ENCODE measurements at places on chromosomes 3 and 15.

GRCh38 chr3:57434041-57434440 lies 110.1 kb downstream of the DNAH12 start:
- DNase-seq: no peak

DNA sequence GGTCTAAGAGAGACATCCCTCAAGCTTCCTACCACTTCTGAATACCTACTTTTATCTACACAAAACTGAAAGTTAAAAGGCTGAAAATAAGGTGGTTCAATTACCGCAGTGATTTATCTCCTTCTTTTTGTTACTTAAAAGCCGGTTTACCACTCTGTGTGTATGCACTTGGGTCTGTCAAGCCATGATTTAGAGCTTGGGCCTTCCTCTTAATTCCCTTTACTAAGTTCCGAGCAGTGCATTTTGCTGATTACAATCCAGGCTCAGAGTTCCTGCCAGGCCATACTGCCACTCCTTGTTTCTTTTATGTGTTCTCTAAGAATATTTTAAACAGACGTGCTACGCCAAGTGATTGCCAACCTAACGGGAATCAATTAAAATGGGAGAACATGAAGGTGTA lies 16.5 kb downstream of the KCTD6 start:
- DNase-seq: no peak

GRCh38 chr15:93671387-93671943 lies 559.9 kb upstream of the MCTP2 start:
- peak; percentile 61 for DNase-seq

GRCh38 chr15:89114990-89115389 lies 26.7 kb downstream of the ABHD2 start:
- DNase-seq: no peak

DNA sequence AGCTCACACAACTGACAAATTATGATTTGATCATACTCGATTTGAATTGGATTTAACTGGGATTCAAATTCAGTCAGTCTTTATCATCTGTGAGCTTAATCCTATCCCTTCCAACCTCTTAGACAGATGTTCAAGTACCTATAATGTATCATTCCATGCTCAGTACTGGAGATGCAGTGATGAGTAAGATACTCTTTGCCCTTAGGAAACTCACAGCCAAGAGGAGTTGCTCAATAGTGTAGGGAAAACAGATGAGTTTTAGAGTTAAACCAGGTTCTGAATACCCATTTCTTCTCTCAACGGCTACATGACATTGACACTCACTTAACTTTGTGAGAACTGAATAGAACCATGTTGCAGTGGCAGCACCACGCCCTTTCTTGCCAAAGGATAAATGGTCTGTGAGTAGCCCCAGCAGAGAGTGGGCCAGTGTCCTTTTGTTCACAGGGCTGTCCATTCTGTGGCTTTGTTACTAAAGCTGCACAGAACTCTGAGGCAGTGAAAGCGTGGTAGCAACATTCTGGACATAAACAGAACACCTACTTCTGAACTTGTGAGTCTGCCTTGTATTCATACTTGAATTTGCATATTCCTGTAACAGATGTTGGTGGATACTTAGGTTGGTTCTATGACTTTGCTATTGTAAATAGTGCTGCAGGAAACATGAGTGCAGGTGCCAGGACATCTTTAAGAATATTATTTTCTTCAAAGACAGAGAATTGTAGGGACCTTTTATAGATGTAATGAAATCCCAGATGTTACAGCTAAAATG lies 91.6 kb downstream of the RASA2 start:
- DNase-seq: no peak

DNA sequence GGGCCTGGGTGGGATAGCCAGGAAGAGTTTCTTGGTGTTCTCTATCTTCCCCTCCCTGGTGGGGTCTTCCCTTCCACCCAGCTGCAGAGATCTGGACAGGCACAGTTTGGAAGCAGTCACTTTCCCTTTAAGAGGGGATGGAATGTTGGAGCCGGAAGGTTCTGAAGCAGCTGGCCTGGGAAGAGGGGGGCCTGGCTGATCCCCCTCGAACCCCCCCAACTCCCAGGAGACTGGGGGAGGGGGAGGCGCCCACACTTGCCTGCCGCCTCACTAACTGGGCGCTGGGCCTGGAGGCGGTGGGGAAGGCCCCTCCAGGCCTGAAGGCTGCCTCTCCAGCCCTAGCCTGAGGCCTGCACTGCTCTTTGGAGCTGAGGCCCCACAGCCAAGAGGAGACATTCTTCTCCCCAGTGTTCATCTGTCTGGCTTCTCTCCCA lies 1.4 kb downstream of the DVL3 start:
- peak; percentile 93 for DNase-seq

DNA sequence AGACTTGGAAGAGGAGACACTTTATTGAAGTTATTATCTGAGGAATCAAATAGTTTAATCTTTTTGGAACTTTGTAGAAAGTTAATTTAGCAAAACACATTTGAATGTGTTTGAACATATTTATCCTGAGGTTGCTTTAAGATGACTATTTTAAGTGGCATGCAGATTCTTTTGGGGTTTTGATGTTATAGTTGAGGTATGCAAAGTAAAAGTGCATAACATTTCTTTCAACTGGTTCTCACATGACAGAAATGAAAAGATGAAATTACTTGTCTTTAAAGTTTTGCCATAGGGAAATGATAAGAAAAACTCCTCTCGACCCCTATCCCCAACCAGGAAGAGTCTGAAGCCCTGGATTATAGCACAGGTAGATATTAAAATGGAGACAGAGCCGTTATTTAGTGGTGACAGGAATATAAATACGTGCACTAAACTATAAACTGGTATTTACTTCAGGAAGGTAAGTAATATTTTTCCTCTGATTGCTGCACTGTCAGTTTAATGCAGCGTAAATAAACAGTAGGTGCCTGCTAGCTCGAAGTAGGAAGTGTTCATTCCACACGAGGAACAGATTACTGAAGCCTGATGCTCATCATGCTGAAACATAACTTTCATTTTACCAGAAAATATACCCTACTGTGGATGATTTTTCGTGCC lies 15.1 kb upstream of the SATB1 start:
- no peak for DNase-seq

GRCh38 chr3:197499427-197499826 lies 56.3 kb downstream of the BDH1 start:
- no peak for DNase-seq

DNA sequence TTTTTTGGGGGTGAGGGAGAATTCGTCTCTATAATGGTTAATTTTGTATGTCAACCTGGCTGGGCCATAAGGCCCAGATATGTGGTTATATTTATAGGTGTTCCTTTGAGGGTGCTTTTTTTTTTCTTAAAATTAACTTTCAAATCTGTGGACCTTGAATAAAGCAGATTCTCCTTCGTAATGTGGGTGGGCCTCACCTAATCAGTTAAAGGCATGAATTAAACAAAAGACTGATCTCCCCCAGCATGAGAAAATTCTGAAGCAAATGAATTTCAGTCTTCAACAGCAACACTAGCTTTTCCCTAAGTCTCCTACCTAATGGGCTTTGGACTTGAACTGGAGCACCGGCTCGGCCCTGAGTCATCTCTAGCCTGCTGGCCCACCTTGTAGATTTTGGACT lies 77.4 kb downstream of the GMNC start:
- DNase-seq: no peak

- DNase-seq: no peak
Observed at GRCh38 chr15:40591389-40591788, 2.7 kb upstream of the KNL1 start.

GRCh38 chr15:50016951-50017350 lies 102.1 kb downstream of the ATP8B4 start:
- no peak for DNase-seq

- DNase-seq: no peak
Observed at GRCh38 chr3:191235331-191236314, 36.6 kb downstream of the OSTN start.

DNA sequence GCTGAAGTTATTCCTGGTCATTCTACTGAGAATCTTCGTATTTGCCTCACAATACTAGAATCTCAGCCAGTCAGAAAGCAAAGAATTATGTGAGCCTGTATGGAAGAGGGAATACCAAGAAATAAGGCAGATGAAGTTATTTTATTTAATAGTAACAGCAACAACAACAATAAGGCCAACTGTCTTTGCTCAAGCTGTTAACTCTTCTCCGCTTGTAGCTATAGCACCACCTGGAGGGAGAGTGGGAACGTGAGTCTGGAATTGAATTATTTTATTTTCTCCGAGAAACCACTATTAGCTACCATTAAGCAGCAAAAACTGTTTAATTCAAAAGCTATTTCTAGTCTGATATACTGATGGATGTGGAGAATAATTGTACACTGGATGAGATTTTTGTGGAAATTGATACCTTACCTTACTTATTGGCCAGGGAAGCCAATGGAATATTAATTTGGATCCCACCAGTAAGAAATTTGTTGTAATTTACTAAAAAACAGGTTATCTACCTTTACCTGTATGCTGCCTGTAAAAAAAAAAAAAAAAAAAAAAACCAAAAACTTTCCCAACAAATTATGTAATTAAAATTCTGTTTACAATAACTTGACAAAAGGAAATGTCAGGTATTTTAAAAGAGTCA lies 50.1 kb downstream of the CALML4 start:
- DNase-seq: peak; percentile 83

GRCh38 chr3:168824107-168824506 lies 728.4 kb upstream of the GOLIM4 start:
- DNase-seq: no peak

DNA sequence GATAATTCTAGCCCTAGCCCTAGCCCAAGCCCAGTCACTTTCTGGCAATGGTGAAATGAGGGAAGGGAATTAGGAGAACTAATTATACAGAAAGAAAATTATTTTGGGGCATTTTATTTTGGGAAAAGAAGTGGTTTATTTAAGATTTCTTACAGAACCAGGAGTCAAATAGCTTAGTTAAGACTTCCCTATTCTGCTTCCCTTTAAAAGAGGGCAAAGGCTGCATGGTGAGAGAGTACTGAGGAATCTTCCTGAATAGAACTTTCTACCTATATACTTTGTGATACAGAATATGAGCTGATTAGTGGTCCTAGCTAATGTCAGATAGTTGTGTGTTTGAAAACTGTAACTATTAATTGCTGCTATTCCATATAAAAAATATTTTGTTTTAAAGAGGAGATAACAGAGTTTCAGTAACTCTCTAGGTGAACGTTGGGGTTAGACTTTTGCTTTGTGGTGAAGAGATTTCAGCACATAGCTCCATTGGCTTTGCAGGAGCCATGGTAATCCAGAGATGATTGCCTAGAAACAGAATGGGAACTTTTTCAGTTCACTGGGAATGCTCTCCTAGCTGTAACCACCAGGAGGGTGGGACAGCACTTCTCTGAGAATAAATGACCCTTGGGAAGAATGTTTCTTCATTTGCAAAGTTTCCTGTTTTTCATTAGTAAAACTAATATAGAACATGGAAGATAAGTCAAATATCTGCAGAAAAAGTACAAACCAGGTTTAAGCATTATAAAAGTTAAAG lies 5.3 kb upstream of the GCSAM start:
- DNase-seq: no peak

DNA sequence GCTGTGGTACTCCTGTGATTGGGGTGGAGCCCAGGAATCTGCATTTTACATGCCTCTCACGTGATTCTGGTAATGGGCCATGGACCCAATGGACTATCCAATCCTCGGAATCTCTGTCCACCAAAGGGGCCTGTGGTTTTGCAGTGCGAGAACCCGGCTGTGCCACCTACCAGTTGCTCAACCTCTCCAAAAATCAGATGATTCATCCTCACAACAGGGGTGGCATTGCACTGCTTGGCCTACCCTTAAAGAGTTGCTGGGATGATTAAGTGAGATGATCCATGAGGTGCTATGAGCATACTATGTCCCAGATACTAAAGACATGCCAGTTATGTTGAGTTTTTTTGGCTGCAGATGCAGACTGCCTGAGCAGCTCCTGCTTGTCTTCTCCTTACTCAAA lies 5.1 kb downstream of the ANP32A start:
- DNase-seq: no peak

DNA sequence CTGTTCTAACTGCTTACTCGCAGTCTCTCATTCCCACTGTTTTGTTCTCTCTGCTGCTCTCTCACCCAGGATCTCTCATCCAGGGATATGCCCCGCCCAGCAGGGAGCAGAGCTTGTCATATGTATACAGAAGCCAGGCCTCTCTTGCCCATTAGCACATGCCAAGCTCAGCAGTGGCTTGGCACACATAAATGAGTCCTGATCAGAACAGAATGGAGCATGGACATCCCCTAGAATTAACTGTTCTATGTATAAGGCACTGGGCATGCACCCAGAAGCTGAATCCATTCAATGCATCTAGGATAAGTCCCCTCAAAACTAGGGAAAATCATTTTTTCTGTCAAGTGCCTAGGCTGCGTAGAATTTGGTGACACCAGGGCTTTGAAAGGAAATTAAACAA lies 61.6 kb downstream of the IGSF11 start:
- DNase-seq: no peak

DNA sequence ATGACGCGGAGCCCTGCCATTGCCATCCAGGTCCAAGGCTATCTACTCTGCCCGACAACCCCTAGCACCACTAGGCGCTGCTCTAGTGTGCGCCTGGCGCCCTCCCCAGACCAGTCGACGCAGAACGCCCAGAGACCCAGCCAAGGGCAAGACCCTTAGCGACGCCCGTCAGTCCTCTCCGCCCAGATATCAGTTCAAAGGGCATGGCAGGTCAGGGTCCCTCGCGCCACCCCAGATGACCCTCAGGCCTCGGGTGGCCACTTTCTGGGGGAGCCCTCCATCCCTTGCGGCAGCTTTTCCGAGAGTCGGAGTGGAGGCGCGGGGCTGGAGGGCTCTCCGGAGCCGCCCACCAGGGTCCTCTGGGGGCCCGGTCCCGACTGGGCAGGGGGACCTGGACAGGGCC lies 371 bp upstream of the CLSTN2 start:
- peak; percentile 34 for DNase-seq

DNA sequence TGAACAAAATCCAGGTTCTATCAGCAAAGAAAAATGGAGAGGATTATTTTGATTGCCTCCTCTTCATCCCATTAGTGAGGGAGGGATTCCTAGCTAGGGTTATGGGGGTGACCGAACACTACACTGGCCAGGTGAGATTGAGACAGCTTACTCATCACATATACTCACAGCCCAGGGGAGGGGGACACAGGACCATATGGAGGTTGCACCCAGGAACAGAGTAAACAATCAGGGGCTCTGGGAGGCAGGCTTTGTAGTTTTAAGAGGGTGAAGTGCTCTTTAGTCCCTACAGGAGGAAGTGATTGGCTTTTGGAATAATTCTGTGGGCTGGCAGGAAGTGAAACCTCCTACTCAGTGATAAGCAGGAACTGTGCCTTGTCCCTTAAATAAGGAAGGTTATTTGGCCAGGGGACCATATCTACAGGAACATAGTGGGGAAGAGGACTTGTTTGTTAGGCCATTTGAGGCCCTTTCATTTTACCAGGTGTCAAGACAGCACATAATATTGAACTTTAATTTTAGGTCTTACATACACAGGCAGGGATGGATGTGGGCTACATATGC lies 17.5 kb upstream of the KCTD6 start:
- DNase-seq: no peak

GRCh38 chr3:123755085-123755484 lies 129.0 kb downstream of the MYLK start:
- no peak for DNase-seq

- DNase-seq: peak; percentile 55
Observed at GRCh38 chr15:63418811-63419210, 37.2 kb upstream of the CA12 start.

Data from muscle of back (tissue), 13 donors.